ENCODE measurements at places on chromosomes 11 and 22.

DNA sequence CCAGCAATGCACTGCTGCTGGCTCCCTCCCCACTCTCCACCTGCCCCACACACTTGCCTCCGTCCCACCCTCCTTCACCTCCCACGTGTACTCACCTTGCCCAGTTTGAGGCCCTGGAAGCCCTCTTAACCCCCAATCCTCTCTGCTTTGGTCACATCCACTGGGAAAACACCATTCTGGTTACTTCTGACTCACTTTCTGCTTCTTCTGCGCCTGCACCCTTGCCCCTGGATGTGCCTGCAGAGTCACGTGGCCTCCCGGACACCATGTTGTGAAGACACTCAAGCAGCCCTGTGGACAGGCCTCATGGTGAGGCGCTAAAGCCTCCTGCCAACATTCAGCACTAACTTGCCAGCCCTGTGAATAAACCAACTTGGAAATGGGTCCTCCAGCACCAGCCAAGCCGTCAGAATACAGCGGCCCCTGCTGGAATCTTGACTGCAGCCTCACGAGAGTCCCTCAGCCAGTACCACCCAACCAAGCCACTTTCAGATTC is 2.6 kb upstream of the NAALADL1 start:
- no peaks in the 10 kb centered on the region for H3K36me3 ChIP-seq
- H3K27ac ChIP-seq = no peak overlapping the region
- H3K4me1 ChIP-seq = no peaks in the 10 kb centered on the region
- H3K27me3 ChIP-seq = no peaks in the 10 kb centered on the region
- DNase-seq = no peak

- H3K27me3 ChIP-seq = no peaks in the 10 kb centered on the region
- H3K4me3 ChIP-seq = no peak overlapping the region
- H3K4me1 ChIP-seq = peaks cover 10% of the 10 kb centered on the region
- no peaks in the 10 kb centered on the region for H3K36me3 ChIP-seq
Observed at GRCh38 chr11:68150037-68150436, 28.8 kb upstream of the CHKA start.

DNA sequence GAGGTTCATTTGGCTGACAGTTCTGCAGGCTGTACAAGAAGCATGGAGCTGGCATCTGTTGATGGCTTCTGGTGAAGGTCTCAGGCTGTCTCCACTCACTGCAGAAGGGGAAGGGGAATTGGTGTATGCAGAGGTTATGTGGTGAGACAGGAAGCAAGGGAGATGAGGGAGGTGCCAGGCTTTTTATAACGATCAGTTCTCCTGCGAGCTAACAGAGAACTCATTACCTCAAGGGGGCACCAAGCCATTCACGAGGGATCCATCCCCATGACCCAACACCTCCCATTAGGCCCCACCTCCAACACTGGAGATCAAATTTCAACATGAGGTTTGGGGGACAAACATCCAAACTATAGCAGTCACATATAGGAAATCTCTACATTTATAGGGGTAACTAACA is 38.7 kb upstream of the E2F8 start:
- no peak overlapping the region for H3K27ac ChIP-seq
- H3K27me3 ChIP-seq = no peaks in the 10 kb centered on the region
- H3K4me3 ChIP-seq = no peak overlapping the region
- DNase-seq = no peak
- H3K36me3 ChIP-seq = no peaks in the 10 kb centered on the region
- H3K4me1 ChIP-seq = no peaks in the 10 kb centered on the region

DNA sequence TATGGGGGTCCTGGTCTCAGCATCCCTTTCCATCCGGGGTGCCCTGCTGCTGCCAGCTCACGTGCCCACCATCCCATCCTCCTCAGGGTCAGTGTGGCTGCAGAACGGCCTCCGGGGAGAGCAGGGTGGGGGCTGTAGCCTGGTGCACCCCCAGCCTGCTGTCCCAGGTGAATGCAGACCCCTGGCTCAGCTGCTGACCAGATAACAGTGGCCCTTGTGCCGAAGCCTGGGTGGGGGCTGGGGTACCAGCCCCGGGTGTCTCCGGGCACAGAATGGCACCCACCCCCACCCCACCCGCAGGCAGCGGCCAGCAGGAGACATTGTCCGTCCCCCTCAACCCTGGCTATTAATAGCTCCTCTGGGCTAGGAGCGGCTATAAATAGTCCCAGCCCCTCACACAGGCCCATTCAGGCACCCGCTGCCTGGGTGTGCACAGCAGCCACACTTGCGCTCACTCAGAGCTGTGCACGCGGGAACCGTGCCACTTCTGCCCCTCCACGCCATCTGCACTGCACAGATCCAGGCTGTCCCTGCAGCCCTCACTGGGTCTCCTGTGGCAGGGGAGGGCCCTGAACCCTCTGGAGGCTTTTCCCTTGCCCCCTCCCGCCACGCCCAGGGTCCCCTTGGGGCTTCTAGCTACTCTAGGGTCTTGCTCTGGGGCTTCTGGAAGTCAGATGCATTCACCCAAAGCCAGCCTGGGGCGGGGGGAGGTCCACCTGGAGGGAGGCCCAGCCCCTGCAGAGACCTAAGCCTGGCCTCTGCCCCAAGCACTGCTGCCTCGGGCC is 18.7 kb downstream of the CRELD2 start:
- no peaks in the 10 kb centered on the region for H3K27me3 ChIP-seq
- peak overlapping the region; percentile 58 for H3K27ac ChIP-seq
- H3K4me3 ChIP-seq = no peak overlapping the region
- peaks cover 15% of the 10 kb centered on the region for H3K4me1 ChIP-seq

GRCh38 chr22:50272044-50272802 is 2.0 kb upstream of the MAPK11 start:
- H3K4me3 ChIP-seq = peak overlapping the region; percentile 45
- peaks cover 22% of the 10 kb centered on the region for H3K4me1 ChIP-seq
- no peak overlapping the region for H3K27ac ChIP-seq
- H3K27me3 ChIP-seq = no peaks in the 10 kb centered on the region
- H3K36me3 ChIP-seq = no peaks in the 10 kb centered on the region
- DNase-seq = no peak

DNA sequence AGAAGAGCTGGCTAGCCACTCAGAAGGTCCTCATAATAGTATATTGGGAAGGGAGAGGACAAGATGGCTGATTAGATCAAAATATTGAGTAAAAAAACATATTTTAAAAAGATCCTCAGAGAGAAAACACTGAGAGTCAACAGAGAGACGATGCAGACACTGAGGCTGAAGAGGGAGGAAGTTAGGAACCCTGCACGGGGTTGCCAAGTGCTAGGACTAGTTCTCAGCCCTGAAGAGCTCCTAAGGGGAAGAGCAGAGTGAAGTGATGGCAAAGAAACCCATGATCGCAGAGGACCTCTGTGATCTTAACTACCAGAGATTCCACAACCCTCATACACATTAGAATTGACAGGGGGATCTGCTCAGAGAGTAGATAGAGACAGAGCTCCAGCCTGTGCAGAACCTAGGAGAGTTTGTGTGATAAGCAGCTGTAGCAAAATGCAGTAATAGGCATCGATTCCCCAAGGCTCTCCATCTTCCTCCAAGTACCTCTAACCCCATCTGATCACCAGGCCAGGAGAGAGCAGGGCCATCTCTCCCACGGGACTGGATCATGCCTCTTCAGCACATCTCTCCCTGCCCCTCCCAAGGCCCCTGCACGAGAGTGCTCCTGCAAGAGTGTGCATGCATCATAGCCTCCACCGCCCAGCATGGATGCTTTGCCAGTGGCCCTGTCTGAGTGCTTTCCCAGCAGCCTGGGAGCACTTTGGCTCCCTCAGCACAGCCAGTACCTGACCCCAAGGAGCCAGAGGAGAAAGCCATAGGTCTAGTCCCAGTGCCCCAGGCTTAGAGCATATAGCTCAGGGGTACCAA is 41.2 kb upstream of the ARL14EP start:
- H3K27ac ChIP-seq = no peak overlapping the region
- no peak overlapping the region for H3K4me3 ChIP-seq
- no peaks in the 10 kb centered on the region for H3K4me1 ChIP-seq
- H3K36me3 ChIP-seq = no peaks in the 10 kb centered on the region

DNA sequence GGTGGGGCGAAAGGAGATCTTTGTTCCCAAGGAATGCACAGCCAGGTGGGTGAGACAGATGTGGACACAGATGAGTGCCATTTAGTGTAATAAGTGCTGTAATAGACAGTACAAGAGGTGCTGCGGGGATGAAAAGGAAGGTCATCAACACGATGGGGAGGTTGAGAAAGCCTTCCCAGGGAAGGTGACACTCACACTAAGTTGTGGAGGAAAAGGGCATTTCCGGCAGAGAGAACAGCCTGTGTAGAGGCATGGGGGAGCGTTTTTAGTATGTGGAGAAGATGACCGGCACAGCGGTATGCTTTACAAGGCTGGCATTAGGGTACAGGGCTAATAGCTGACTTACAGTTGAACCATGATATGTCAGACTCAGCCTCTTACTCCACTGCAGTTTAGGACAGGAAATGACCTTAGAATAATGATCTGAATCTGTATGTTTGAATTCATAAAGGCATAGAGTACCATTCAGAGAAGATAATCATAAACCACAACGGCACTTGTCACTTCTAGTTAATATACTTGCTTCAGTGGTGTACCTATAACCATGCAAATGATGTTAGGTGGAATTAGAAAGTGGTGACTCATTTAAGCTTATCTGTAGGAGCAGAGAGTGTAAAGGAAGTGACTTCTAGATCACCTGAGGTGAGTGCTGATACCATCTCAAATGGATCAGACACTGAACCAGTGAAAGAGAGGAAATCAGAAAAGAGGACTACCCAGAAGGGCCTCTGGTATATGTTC is 60.6 kb downstream of the FAM83F start:
- H3K27me3 ChIP-seq = no peaks in the 10 kb centered on the region
- H3K4me3 ChIP-seq = no peak overlapping the region
- no peak for DNase-seq
- no peak overlapping the region for H3K27ac ChIP-seq
- H3K36me3 ChIP-seq = no peaks in the 10 kb centered on the region

DNA sequence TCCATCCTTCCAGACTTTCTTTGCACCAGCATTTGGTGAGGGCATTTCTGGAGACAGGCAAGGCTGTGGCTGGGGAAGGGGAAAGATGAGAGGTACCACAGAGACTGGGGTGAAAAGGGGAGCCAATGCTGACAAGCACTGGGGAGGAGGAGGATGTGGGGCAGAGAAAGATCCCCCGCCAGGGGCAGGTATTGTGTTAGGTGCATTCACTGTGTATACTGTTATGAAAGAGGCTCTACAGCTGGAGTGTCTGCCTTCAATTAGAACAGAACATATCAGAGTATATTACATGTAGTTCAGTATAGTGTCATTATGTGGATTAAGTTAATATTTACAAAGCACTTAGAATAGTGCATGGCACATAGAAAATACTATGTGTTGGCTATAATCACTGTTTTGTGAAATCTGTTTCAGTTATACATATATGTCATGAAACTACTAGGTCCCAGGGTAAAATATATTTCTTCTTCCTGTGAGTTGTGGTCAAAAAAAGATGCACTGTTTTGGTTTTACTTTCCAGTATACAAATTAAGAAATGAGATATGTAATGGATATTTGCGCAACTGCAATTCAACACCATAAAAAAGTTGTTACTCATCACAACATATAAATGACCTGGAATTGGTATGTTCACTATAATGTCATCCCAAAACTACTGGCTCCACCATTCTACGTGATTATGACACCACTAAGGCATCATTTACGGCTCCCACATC is 8.4 kb downstream of the MSANTD2 start:
- no peak overlapping the region for H3K4me3 ChIP-seq
- H3K36me3 ChIP-seq = no peaks in the 10 kb centered on the region
- no peak overlapping the region for H3K27ac ChIP-seq
- no peak for DNase-seq
- no peaks in the 10 kb centered on the region for H3K27me3 ChIP-seq

GRCh38 chr22:45686004-45686403 is 14.4 kb downstream of the ATXN10 start:
- no peak overlapping the region for H3K27ac ChIP-seq
- DNase-seq = no peak
- no peak overlapping the region for H3K4me3 ChIP-seq
- H3K4me1 ChIP-seq = peaks cover 19% of the 10 kb centered on the region
- no peaks in the 10 kb centered on the region for H3K27me3 ChIP-seq

DNA sequence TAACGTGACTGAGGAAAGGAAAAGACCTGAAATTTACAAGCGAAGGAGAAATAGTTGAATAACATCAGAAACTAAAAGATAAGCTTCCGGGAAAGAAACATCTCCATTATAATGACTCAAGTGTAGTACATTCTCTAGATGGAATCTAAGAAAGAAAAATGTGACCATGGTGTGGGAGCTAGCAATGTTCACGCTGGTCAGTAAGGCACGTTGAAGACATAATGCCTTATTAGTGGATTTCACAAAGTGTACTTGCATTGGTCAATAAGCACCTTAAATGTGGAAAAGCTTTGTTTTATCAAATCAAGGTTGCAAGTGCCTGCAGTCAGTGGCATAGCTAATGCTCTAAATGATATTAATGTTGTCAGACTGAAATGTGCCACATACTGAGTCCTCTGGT is 2.8 kb upstream of the LARGE1 start:
- peak overlapping the region; percentile 64 for H3K4me3 ChIP-seq
- DNase-seq = no peak
- H3K36me3 ChIP-seq = no peaks in the 10 kb centered on the region
- no peaks in the 10 kb centered on the region for H3K27me3 ChIP-seq
- H3K4me1 ChIP-seq = peaks cover 3% of the 10 kb centered on the region
- no peak overlapping the region for H3K27ac ChIP-seq

- DNase-seq = no peak
- no peaks in the 10 kb centered on the region for H3K27me3 ChIP-seq
- H3K36me3 ChIP-seq = no peaks in the 10 kb centered on the region
- H3K4me1 ChIP-seq = no peaks in the 10 kb centered on the region
- no peak overlapping the region for H3K4me3 ChIP-seq
Observed at GRCh38 chr11:119798656-119799055, 69.7 kb upstream of the NECTIN1 start.

- no peak overlapping the region for H3K4me3 ChIP-seq
- peaks cover 5% of the 10 kb centered on the region for H3K4me1 ChIP-seq
- H3K36me3 ChIP-seq = no peaks in the 10 kb centered on the region
- DNase-seq = no peak
Observed at GRCh38 chr11:121372671-121373429, 79.3 kb upstream of the SORL1 start.

GRCh38 chr22:30413745-30414524 is 11.6 kb upstream of the MTFP1 start:
- H3K4me3 ChIP-seq = no peak overlapping the region
- no peaks in the 10 kb centered on the region for H3K27me3 ChIP-seq
- no peak for DNase-seq
- no peaks in the 10 kb centered on the region for H3K36me3 ChIP-seq
- H3K4me1 ChIP-seq = no peaks in the 10 kb centered on the region
- no peak overlapping the region for H3K27ac ChIP-seq
